ENCODE measurements at places on chromosomes 16 and 17.
A peak's percentile ranks its signal among the peaks of the same experiment; 100 is the strongest.

GRCh38 chr16:87435372-87436224, 43.5 kb downstream of the MAP1LC3B start:
- no peak for DNase-seq

DNA sequence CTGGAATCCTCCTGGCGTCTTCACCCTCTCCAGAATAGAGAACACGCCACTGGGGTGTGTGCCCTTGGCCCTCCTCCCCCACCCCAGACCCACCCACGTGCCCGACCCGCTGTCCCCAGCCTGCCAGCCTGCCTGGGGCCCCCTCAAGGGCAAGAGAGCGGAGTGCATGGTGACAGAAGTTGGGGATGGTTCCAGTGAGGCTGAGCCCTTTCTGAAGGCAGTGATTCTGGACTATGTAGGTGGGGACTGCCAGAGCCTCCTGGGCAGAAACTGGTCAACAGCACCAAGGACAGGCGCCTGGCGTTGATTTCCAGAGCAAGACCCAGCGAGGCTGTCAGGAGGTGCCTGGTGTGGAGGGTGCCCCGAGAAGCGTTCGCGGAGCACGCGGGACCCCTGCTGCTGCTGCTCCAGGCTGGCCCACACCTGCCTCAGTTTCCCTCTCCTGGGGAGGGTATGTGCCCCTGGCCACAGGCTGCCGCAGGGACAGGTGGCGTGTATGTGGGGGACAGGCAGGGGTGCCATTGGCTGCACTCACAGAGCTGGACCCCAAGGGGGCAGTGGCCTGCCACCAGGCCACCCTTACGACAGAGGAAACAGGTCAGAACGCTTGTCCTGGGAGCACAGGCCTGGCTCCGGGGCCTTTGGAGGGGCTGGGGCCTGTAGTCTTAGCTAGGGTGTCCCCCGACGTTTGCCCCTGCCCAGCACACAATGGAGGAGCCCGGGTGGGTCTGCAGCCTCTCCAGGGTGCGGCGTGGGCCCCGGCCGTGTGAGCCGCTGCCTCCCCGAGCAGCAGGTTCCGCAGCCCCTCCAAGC, 1.2 kb downstream of the SSTR5 start:
- no peak for DNase-seq

DNA sequence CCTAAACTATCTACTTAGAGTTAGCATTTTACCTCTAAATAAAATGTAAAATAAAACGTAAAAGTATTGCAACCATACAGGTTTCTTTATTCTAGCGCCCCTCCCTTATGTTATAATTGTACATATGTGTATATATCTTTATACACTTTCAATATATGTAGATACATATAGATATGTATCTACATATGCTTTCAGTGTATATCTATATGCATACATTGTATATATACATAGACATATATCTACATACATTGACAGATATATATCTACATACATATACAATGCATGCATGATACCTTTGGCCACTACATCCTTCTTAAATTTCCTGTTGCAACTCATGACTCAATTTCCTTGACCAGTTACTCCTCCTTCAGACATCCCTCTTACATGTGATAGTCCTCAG, 16.7 kb downstream of the BPTF start:
- DNase-seq, result no peak

DNA sequence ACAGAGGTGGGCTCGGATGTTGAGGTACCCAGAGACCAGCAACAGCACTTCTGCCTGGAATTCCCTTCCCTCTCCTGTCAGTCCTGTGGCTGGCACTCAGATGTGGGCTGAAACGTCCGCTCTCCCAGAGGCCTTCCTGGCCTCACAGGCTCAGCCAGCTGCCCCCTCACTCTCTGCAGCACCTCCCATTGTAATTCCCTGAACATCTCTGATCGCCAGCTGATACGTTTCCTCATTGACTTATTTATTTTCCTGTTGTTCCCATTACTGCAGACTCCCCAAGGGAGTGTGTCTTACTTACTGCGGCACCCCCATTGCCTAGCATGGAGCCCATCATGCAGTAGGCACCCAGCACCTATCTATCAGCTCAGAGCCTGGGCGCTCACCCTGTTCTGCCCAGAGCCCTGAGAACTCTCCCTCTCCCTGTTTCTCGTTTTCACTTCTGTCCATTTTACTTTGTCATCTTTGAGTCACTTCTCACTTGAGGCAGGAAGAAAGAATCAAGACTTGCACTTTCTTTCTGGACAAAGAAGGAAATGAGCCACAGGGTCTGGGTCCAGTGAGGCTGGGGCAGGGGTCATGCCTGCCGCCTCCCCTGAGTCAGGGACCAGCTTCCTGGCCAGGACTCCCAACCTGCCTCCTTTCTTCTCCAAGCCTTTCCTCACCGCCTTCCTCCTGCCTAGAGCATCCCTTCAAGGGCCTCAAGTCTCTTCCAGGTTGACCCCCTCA, 10.2 kb downstream of the CDH5 start:
- no peak for DNase-seq

- DNase-seq, result no peak
These were observed 32.0 kb downstream of the POLR3E start for GRCh38 chr16:22329199-22329695.

GRCh38 chr17:43403846-43404245, 5.1 kb downstream of the ARL4D start:
- no peak for DNase-seq

- DNase-seq, result no peak
These were observed 15.0 kb downstream of the CD300LG start for GRCh38 chr17:43861960-43862359.

DNA sequence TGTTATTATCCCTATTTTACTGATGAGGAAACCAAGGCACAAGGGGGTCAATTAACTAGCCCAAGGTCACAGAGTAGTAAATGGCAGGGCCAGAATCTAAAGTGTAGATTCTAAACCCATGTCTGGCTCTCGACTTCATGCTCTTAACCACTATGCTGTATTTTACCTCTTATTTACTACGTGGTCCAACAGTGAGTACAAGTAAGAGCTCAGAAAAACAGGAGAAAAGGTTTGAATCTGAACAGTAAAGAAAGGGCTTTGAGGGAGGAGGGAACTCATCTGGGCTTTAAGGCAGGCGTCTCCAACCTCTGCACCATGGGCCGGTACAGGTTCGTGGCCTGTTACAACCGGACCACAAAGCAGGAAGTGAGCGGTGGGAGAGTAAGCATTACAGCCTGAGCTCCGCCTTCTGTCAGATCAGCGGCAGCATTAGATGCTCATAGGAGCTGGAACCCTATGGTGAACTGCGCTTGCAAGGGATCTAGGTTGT, 62.9 kb downstream of the SMURF2 start:
- no peak for DNase-seq

- DNase-seq, result no peak
These were observed 18.5 kb downstream of the DEXI start for GRCh38 chr16:10923650-10924214.

DNA sequence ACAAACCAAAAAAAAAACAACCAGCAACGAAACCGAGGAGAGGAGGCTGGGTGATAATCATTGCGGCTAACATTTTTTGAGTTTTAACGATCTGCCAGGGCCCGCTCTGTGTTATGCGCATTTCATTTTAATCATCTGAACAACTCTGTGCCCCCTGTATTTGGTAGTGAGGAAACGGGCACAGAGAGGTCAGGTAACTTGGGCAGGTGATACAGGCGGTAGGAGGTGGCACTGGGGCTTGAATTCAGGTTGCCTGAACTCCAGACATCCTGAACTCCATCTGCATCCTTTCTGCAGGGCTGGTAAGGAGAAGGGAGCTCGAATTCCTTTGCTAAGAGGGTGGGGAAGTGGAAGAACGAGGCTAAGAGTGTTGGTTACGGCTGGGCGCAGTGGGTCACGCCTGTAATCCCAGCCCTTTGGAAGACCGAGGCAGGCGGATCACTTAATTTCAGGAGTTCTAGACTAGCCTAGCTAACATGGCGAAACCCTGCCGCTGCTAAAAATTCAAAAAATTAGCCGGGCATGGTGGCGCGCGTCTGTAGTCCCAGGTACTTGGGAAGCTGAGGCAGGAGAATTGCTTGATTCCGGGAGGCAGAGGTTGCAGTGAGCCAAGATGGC, 1.1 kb downstream of the CLUAP1 start:
- no peak for DNase-seq

DNA sequence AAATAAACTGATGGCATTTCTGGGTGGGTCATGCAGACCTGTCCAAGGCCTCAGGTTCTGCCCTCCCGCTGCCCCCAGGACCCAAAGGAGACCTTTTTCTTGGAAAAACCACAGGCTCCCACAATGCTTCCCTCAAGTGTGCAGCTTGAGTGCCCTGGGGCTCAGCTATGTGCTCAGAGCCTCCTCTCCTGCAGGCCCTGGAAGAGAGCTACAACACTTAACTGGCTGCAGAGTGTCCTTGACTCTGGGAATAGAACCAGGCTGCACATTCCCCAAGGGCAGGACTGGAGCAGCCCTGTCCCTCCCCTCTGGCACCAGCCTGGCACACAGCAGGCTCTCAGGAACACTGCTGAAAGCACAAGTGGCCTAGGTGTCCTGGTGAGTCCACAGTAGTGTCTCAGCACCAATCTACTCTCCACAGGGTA, 4.8 kb upstream of the SREBF1 start:
- no peak for DNase-seq

GRCh38 chr16:67104845-67105244, 4.9 kb upstream of the PHAF1 start:
- DNase-seq, result no peak

- no peak for DNase-seq
These were observed 52.2 kb downstream of the TBC1D16 start for GRCh38 chr17:79983456-79983855.

- DNase-seq, result no peak
These were observed 12.0 kb downstream of the EEF2K start for GRCh38 chr16:22217890-22218730.

DNA sequence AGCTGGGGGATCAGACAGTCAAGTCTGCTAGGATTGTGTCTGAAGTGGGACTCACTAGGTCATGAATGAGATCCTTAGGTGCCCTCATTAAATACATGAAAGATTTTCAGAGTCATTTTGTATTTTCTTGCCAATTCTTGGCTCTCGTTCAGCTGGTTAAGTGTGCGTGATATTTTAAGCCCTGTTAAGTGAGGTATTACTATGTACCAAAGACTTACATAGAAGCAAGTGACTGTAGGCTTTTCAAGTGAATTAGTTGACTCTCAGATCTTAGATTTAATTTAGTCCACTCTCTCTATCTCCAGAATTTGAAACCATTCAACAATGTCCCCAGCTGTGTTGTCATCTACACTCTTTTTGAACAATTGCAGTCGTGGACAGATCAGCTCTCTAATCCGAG, 219.4 kb downstream of the FOXL1 start:
- no peak for DNase-seq

DNA sequence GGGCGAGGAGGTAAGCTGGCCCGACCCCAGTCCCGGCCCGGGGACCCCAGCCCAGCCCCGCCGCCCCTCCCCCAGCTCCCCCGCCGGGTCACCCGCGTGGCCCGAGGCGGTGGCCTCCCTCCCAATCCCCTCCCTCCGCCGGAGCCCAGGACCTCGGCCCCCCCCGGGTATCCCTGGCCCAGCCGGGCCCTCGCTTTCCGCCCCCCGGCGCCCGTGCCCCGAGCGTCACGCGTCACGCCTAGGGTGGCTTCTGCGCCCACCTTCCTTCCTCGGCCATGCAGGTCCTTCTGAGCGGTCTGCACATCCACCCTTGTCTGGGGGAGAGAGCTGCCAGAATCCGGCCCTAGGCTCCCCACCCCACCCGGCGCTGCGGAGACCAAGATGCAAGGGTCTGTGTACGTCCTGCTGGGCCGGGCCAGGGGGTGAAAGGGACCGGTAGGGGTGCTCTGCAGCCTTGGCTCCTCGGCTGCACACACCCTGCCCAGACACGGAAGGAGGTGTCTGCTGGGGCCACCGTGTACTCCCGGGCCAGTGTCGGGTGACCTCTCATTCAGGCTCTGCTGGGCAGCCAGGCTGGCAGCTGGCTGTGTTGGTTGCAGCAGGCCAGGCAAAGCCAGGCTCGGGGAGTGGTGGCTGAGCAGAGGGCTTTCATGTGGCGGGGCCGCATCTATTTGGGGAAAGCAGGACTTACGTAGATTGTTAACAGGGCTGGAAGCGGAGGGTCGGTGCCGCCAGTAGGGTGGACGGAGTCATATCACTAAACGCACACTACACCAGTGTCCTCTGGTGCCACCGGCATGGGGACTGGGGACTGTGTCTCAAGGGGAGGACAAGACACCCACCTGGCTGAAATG, 754 bp downstream of the RAB11FIP4 start:
- DNase-seq, result no peak

DNA sequence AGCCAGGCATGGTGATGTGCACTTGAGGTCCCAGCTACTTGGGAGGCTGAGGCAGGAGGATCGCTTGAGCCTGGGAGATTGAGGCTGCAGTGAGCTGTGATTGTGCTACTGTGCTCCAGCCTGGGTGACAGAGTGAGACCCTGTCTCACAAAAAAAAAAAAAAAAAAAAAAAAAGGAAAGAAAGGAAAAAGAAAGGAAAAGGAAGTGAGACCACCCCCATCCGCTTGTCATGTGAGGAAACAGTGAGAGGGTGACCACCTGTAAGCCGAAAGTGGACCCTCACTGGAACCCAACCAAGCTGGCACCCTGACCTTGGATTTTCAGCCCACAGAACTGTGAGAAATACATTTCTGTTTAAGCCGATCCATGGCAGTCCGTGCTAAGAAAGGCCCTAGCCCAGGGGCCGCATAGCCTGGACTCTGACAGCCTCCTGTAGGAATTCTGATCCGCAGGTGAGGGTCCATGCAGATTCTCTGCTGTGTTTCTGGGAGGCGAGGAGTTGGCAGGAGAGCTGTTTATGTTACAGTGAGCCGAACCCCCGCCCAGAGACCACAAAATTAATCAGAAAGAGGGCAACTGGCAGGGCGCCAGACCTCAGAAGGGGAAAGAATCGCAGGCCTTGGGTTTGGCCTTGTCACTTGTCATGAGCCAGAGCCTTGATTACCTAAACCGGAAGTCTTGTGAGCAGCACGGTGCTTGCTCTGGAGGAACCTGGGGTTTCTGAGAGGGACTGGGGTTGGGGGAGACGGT, 945 bp downstream of the SGSH start:
- peak; percentile 56 for DNase-seq

- no peak for DNase-seq
These were observed 89.4 kb downstream of the CFDP1 start for GRCh38 chr16:75343941-75344340.

GRCh38 chr17:17898673-17899072, 61.9 kb upstream of the SREBF1 start:
- DNase-seq, result no peak

- DNase-seq, result no peak
These were observed 62.3 kb downstream of the GSG1L start for GRCh38 chr16:28001184-28001583.

- DNase-seq, result no peak
These were observed 171.8 kb upstream of the FOXF1 start for GRCh38 chr16:86338403-86339115.

GRCh38 chr17:72362376-72363088, 241.7 kb downstream of the SOX9 start:
- DNase-seq, result no peak

DNA sequence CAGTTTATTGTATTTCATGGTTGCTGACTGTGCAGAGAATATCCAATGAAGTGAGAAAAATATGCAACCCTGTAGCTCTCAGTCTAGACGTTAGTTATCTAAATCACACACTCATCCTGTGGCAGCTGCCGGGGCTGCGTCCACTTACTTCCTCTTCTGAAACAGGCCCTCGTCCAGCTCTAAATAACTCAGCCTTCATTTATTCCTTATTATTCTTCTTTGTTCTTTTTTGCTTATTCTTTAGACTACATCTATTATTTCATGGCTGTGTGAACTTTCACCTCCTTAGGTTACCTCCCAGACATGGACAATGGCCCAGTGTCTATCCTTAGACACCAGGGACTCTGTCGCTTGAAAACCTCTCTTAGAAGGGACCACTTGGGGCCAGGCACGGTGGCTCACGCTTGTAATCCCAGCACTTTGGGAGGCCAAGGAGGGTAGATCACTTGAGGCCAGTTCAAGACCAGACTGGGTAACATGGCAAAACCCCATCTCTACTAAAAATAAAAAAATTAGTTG, 3.4 kb upstream of the THUMPD1 start:
- DNase-seq, result no peak

- DNase-seq, result no peak
These were observed 33.1 kb downstream of the CTU2 start for GRCh38 chr16:88739139-88739976.
